GM18507 (cell line): ENCODE measurements at places on chromosomes 1 and 21.

DNA sequence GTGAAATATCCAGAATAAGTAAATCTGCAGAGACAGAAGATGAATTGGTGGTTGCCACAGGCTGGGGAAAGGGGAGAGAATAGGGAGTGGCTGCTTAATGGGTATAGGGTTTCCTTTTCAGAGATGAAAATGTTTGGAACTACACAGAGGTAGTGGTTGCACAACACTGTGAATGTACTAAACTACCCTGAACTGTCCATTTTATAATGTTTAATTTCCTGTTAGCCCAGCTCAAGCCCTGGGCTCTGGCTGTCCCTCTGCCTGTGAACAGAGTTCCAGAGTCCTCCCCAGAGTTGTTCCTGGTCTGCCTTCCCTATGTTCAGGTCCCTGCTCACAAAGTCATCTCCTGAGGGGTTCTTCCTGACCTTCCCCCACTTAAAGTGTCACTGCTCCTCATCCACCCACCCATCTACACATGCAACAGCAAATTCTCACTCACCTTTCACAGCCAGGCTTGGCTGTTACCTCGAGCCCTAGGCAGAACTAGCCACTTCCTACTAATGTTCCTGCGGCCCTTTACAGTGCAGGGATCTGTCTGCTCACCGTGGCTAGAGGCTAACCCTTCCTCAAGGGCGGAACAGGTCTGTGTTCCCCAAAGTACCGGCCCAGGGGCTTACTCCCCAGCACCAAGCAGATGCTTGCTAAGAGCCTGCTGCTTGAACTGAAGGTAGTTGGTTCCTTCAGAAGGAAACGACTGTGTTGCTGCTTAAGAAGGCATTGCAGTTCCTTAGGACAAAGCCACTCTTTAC is 22.4 kb downstream of the DHCR24 start:
- no peak for DNase-seq

GRCh38 chr1:11704194-11704529 is 12.7 kb downstream of the DRAXIN start:
- DNase-seq = no peak

DNA sequence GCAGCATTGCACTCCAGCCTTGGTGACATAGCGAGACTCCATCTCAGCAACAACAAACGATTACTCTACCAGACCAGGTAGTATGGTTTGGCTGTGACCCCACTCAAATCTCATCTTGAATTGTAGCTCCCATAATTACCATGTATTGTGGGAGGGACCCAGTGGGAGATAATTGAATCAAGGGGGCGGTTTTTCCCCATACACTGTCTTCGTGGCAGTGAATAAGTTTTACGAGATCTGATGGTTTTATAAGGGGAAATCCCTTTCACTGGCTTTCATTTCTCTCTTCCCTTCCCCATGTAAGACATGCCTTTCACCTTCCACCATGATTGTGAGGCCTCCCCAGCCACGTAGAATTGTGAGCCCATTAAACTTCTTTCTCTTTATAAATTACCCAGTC is 66.0 kb downstream of the BACE2 start:
- DNase-seq = no peak

- DNase-seq = no peak
Measured at GRCh38 chr1:233487408-233487807, 126.5 kb upstream of the KCNK1 start.

DNA sequence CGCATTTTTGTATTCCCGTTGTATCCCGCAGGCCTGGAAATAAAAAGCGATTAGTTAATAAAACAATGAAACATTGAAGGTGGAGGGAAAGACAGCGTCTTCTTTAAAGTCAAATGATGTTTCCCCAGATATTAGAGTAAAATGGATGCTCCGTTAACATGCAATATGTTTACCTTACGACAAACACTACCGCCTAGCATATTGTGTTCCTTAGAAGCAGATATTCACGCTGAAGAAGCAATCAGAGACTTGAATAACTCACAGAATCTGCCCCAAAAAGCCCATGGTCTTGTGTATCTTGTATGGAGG is 583 bp upstream of the B4GALT3 start:
- DNase-seq = no peak

DNA sequence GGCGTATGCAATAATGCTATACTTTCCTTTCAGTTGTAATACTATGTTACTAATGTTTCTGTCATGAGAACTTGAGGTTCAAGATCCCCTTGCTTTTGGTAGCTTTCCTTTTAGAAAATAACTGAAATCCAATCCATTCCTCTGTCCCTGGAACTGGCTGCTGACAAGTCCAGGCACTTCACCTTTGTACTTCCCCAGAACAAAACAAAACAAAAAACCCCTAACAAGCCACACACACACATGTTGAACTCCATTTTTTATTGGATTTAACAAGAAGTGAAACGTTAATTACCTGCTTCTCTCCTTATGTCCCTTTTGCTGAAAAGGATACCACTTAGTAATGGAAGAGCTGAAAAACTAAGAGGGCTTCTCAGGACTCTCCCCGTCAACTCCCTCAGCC is 26.1 kb upstream of the SDC3 start:
- DNase-seq = no peak

DNA sequence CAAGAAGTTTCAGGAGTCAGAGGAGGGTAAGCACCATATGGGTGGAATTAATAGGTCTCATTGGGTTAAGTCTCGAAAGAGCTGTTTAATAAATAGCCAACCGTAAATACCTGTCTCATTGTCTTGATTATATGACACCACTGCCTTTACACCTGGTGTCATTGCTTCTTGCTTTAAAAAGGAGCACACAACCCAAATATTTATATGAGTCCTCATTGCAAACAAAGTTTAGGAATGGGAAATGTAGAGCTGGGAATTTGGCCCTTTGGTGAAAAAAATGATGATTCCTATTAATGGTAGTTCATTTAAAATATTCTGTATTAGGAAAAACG is 2.1 kb downstream of the BACH1 start:
- peak; percentile 47 for DNase-seq

- no peak for DNase-seq
Measured at GRCh38 chr1:56099766-56100265, 479.5 kb downstream of the PLPP3 start.

DNA sequence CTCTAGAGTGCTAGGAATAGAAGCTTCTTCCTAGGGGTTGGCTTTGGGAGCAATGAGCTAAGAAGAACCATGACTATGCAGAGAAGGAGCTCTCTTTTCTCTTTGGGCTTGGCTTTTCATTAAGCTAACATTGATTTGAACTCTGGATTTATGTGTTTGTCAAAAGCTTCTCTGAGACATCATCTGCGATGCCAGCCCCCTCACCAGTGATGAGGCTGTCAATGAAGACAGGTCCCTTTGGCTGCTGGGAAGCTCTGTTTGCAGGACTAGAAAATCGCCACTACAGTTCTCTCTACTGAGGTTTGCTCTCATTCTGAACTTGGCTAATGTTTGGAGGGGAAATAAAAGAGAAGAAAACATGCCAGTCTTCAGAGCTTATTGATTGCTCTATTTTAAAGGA is 185.0 kb downstream of the PCP4 start:
- no peak for DNase-seq

GRCh38 chr1:205943245-205943644 is at the start of gene SLC26A9:
TSS of gene SLC26A9 (minus strand) at chr1:205943456. CDS start at chr1:205935820, 7,636 bp downstream.
- DNase-seq = no peak

DNA sequence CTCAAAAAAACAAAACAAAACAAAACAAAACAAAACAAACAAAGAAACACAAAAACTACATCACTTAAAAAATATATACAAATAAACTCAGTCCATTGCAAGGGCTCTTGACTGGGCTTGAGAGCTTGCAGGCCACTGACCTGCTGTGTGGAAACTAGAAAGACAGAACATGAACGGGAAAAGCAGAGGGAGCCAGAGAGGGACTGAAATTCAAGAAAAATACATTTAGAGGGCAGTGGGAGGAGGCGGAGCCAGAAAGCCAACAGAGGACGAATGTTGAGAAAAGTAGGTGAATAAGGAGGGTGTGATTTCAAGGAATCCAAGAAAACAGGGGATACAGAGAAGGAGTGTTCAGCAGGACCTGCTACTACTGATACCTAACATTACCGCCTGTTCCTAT is 41.4 kb upstream of the PLA2G2C start:
- no peak for DNase-seq

DNA sequence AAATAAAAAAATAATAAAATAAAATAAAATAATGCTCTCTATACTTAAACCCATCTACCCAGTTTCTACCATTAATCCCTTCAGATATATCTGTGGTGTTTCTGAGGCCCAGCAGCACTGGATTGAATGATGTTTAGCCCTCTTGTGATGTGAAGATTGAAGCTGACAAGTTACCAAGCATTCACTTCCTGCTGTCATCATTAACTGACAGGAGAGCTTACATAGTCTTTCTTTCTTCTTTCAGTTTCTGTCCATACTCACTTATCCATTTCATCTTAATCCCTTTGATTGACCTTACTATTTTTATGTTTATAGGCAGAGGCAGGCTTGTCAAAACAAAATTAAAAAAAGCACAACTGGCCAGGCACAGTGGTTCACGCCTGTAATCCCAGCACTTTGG is 38.8 kb upstream of the PGD start:
- no peak for DNase-seq

- no peak for DNase-seq
Measured at GRCh38 chr1:33338440-33339211, 17.7 kb upstream of the A3GALT2 start.

DNA sequence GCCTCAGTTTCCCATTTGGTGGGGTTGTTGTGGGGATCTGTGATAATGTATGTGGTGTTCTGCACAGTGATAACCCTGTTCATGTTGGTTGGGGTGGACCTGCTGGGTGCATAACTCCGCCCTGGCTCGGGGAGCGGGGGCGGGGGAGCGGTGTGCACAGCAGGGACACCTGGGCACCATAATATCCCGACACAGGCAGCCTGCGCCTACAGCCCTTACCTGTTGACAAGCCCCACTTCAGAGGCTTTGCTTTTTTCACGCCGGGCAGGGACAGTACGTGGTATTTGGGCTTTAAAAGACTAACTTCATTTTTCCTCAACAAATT is 48.0 kb upstream of the ACOT11 start:
- no peak for DNase-seq

DNA sequence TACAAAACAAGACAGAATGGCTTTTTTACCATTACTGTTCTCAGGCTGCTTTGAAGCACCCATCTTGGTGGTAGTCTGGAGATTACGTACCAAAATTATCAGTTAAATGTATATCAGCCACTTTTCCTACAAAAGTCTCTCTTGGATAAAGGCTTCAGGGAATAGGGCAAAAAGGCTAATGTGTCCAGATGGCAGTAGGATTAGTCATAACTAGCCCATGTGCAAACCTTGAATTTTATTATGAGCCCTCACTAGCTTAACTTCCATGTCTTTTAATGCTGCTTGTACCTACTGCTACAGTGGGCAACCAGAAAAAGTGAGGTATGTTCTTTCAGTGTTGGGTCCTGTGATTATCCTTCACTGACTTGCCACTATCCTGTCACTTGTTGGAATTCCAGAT is 51.0 kb downstream of the PLPPR4 start:
- no peak for DNase-seq

DNA sequence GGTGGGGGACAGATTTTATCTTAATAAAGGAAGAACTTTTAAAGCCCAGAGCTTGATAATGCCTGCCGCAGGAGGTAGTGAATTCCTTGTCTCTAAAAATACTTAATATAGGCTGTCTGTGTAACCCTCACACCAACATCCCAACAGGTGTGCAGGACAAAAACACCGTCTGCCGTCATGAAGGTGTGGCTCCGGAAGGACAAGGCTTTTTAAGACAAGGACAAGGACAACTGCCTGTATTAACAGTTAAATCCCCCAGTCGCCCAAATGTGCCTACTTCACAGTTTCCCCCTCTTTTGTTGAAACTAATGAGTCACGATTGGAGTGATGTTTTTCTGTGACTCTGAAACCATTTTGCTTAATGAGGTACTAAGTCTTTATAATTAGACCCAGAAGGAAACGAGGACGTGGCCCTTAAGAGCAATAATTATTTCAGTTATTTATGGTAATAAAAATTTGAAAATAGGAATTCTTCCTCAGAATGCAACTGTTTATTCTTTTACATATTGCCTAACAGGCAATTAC is 27.3 kb upstream of the SPATA6 start:
- DNase-seq = no peak

DNA sequence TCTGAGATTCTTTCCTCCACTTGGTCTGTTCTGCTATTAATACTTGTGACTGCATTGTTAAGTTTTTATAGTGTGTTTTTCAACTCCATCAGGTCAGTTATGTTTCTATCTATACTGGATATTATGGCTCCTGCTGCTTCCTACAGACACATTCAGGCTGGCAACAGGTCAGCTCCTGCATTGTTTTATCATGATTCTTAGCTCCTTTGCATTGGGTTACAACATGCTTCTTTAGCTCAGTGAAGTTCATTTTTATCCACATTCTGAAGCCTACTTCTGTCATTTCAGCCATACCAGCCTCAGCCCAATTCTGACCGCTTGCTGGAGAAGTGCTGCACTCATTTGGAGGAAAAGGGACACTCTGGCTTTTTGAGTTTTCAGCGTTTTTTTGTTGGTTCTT is 37.3 kb upstream of the F3 start:
- DNase-seq = no peak

DNA sequence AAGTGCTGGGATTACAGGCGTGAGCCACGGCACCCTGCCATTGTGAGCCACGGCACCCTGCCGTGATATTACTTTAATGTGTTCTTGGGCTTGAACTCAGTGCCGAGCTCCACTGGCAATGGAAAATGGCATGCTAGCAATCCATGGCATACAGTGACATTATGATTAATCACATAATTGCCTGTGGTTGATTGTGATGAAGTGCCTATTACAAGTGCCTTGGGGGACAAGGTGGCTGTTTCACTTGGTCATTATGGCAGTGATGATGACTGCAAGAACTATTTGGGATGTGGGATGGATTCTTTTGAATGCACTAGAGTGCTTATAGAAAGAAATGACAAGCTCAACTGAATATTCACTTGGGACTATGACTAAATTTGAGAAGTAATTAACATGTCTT is 22.3 kb upstream of the HPCAL4 start:
- no peak for DNase-seq

DNA sequence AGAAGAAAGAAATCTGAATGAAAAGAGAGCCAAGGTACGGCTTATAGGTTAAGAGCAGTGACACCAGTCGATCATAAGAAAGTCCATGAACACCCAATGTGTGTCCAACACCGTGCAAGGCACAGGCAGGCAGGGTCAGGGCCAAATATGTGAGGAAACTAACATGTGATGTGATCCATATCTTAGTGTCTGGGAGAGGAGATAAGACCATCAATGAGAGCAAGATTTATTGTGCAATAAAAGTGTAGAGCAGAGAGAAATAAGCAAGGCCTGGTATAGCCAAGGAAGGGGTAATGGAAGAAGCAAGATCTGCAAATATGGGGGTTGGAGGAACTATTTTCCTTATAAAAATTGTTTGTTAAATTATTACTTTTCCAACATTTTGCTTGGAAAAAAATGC is 198.8 kb downstream of the CRB1 start:
- no peak for DNase-seq

DNA sequence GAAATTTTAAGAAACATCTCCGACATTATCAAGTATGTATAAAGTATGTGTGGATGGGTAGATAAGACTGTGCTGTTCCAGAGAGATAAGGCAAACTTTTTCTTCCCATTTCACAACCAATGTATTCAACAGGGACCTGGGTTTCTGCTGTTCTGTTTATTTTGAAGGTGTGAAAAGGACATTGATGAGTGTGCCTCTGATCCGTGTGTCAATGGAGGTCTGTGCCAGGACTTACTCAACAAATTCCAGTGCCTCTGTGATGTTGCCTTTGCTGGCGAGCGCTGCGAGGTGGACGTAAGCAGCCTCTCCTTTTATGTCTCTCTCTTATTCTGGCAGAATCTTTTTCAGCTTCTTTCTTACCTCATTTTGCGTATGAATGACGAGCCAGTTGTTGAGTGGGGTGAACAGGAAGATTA is 174.0 kb downstream of the CRB1 start:
- no peak for DNase-seq
